GM19239 (cell line): ENCODE measurements at places on chromosomes 5 and 9.
A peak's percentile ranks its signal among the peaks of the same experiment; 100 is the strongest.

- DNase-seq: no peak
Measured at GRCh38 chr5:143914756-143915155, 102.8 kb downstream of the HMHB1 start.

- no peak for DNase-seq
Measured at GRCh38 chr5:58404734-58405133, 55.2 kb downstream of the PLK2 start.

- DNase-seq: no peak
Measured at GRCh38 chr5:5344606-5345005, 77.9 kb upstream of the ICE1 start.

DNA sequence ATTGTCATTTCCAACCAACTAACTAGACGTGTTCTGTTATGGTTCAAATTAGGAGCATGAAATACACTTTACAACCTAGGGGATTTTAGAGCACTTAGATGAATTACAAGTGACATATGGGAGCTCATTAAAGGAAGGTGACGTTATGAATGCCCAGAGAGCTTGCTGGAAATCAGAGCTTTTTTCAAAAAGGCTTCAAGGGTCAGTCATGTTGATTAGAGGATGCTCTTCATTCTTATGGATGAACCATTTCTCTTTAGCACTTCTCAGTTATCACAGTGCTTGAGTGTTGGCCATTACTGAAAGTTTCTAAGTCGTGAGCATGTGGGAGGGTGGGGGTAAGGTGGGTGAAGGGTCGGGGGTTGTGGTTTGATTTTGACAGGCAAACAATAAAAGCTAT lies 1245.5 kb upstream of the DMAC1 start:
- DNase-seq: no peak

GRCh38 chr9:135085830-135086546 lies 1.5 kb upstream of the OLFM1 start:
- peak; percentile 61 for DNase-seq

DNA sequence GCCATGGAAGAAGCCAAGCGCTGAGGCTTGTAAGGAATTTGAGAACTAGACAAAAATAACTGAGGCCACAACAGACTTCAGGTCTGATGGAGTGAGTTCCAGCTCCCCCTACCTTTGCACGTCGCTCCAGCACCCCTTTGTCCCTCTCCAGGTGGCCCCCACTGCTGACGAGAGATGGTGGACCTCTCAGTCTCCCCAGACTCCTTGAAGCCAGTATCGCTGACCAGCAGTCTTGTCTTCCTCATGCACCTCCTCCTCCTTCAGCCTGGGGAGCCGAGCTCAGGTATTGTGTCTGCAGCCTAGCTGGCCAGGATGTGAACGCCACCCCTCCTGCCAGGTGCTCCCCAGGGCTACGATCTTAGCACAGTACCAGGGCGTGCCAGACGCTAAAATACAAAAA lies 5.2 kb downstream of the BTNL9 start:
- no peak for DNase-seq
